ENCODE measurements at places on chromosomes 5 and 9.

GRCh38 chr9:92055624-92056023 lies 59.6 kb downstream of the SPTLC1 start:
- no peak for ATAC-seq

GRCh38 chr5:675871-676698 lies 17.1 kb downstream of the TPPP start:
- no peak for ATAC-seq

GRCh38 chr5:97071101-97071500 lies 71.3 kb downstream of the LIX1 start:
- ATAC-seq: peak; percentile 47

- no peak for ATAC-seq
These were observed 272.2 kb downstream of the PRELID2 start for GRCh38 chr5:145562931-145563330.

DNA sequence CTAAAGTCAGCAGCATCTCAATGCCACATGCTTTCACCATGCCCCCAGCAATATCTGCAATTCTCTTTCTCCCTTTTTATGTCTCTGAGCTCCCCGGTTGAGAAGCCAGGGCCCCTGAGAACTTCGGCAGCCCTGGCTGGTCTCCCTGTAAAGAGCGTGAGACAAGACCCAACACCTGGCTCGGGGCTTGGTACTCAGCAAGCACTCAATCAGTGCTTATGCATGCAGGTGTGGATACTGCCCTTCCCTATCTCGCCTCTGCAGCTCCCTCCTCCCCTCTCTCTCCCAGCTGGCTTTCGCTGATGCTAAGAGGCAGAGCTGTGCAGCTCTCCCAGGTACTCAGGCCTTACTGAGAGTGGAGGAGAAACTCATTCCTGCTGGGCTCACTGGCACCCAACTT lies 41.7 kb upstream of the AKNA start:
- ATAC-seq: no peak

- no peak for ATAC-seq
These were observed 2.5 kb upstream of the NDFIP1 start for GRCh38 chr5:142106061-142106460.

DNA sequence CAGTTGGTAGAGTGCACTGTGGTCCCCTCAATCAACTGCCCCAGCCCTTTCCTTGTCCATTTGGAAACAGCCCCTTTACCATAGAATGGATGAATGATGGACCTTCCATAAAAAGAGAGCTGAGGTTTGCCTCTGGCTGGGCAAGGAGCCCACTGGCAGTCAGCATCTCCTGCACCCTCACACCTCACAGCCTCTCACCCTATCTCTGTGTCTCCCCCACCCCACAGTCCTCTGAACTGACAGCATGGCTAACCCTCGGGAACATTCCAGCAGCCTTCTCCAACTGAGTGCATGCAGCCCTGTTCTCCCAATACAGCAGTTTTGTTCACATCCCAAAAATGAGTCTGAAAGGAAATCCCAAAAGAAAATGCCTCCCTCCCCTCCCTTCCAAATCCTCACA lies 51.7 kb downstream of the RETREG1 start:
- no peak for ATAC-seq

- no peak for ATAC-seq
These were observed 63.9 kb downstream of the ERAP1 start for GRCh38 chr5:96743805-96744204.

GRCh38 chr9:70256123-70256551 lies 2.6 kb upstream of the SMC5 start:
- ATAC-seq: peak; percentile 53

- no peak for ATAC-seq
These were observed 1844.3 kb downstream of the MAT2B start for GRCh38 chr5:165349735-165350134.

- no peak for ATAC-seq
These were observed 188.1 kb upstream of the IL12B start for GRCh38 chr5:159518371-159518770.

DNA sequence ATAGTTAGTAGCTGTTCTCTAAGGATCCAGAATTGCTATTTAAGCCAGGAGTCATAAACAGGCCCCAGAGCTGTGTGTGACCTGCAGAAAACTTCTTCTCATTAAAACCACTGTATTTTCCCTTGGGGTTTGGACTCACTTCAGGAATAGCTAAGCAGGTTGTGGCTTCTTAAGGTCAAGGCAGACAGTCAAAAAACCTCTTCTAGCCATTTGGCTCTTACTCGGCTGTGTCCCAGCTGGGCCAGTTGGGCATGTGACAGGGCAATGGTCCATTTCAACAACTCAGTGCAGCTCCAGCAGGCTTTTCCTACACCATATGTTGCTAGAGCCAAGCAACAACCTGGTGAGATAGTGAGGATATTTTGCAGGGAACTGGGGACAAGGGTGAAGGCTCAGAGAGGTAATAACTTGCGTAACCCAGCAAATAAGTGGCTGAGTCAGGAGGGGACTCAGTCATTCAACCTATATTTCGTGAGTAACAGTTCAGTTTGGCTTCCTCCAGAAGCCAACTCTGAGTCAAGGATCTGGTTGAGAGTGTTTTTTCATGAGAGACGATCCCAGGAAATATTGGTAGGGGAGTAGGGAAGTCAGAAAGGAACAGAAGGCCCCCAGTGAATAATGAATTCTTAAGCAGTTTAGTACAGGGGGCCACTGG lies 115.4 kb upstream of the PPP2R2B start:
- ATAC-seq: no peak

DNA sequence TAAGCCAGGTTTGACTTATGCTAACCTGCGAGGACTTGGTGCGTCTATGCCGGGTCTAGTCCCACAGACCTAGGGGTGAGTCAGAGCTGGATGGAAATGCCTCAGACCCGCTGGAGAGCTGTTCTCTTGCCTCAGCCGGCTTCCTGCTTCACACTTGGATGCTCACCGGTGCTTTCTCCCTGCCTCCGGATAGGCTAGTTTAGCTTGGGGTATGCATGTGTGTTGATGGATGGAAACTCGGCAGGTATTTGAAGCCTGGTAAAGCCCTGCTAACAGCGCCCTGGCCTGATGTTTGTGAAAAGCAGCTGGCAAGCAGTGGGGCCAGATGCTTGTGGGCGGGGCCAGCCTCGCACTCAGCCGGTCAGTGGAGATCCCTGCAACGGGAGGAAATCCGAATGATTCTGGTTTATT lies 29.3 kb downstream of the PRRC2B start:
- ATAC-seq: peak; percentile 92

- ATAC-seq: no peak
These were observed 2.6 kb upstream of the FOXB2 start for GRCh38 chr9:77016526-77017504.

GRCh38 chr5:37576552-37576951 lies 197.4 kb downstream of the WDR70 start:
- no peak for ATAC-seq

GRCh38 chr5:134462761-134463160 lies 51.1 kb upstream of the CDKN2AIPNL start:
- ATAC-seq: no peak

DNA sequence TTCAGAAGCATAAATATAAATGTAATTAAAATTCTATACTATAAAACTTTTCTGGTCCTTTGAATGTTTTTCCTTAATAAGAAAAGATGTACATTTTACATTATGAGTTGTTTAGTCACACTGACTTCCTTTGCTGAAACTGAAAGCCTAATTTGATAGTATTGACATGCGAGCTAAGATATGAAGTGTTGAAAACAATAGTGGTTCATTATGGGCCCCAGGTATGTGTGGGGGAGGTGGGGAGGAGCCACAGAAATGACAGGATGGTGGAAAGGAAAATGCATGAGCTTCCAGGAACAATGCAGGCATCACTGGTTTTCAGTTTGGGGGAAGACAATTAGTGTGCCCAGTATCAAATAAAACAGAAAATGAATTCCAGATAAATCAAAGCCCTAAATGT lies 35.4 kb upstream of the RLN1 start:
- no peak for ATAC-seq

DNA sequence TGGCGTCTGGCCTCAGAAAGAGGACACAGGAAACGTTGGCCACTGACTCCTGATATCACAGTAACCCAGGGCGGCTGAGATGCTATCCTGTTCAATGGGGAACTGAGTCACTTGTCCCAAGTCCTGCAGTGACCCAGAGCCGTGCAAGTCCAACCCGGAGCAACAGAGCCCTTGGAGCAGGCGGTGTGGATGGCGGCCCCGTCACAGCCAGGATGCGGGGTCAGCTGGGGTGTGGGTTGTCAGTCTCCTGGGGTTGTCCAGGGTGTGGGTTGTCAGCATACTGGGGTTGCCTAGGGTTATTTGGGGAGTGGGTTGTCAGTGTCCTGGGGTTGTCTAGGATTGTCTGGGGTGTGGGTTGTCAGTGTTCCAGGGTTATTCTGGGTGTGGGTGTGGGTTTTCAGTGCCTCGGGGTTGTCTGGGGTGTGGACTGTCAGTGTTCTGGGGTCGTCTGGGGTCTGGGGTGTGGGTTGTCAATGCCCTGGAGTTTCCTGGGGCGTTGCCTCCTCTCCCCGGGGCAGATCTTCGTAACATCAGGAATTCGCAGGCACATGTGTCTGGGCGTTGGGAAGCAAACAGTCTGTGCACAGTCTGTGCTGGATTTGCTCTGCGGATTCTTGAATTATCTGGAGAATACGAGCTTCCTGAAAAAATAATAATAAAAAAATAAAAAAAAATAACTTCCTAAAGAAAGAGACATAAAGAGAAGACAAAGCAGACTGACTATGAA lies 257.5 kb downstream of the PARP8 start:
- ATAC-seq: no peak

GRCh38 chr9:136268318-136268717 lies 22.7 kb upstream of the QSOX2 start:
- peak; percentile 16 for ATAC-seq

GRCh38 chr9:80839821-80840675 lies 849.3 kb downstream of the TLE1 start:
- no peak for ATAC-seq

- ATAC-seq: no peak
These were observed 59.3 kb upstream of the MYO10 start for GRCh38 chr5:16995372-16995771.

GRCh38 chr9:35026671-35027070 lies 37.1 kb downstream of the DNAJB5 start:
- peak; percentile 28 for ATAC-seq

DNA sequence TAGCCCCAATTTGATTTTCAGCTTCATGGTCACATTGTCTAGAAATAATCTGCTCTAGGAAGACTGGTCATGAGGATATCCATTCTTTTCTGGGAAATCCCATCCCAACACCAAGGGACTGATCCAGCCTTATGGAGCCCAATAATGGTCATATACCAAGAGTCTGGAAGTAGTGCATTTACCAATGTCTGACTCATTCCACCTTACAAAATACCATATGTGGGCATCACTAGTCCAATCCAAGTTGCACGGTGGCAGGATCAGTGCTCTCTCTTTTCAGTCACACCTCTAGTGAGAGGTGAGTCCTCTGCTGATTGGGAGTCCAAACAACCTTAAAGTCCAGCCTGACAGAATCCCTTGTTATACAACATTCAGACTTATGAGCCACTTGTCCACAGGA lies 73.7 kb downstream of the FEM1C start:
- no peak for ATAC-seq

- no peak for ATAC-seq
These were observed 184.5 kb upstream of the PAPPA start for GRCh38 chr9:115969096-115969495.

- no peak for ATAC-seq
These were observed 131.6 kb downstream of the PJA2 start for GRCh38 chr5:109278141-109278540.

DNA sequence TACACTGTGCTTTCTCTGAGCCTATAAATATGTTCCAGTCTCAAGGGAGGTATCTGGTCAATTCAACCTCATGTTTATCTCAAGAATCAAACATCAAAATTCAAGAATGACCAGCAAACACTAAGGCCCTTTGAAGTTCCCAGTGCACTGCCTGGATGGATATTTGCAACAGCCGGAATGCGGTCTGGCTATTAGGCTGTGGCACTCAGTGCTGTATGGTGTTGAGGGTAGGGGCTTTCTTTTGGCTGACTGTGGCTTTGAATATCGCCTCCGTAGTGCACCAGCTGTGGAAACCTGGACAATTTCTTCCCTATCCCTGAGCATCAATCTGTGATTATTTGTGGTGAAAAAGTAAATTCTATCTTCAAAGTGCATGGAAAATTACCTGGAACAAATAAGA lies 220.4 kb downstream of the BRINP1 start:
- no peak for ATAC-seq

- peak; percentile 98 for ATAC-seq
These were observed 175.1 kb downstream of the HCN1 start for GRCh38 chr5:45521067-45521466.

- ATAC-seq: no peak
These were observed 12.8 kb upstream of the PDZD2 start for GRCh38 chr5:31626156-31626555.

DNA sequence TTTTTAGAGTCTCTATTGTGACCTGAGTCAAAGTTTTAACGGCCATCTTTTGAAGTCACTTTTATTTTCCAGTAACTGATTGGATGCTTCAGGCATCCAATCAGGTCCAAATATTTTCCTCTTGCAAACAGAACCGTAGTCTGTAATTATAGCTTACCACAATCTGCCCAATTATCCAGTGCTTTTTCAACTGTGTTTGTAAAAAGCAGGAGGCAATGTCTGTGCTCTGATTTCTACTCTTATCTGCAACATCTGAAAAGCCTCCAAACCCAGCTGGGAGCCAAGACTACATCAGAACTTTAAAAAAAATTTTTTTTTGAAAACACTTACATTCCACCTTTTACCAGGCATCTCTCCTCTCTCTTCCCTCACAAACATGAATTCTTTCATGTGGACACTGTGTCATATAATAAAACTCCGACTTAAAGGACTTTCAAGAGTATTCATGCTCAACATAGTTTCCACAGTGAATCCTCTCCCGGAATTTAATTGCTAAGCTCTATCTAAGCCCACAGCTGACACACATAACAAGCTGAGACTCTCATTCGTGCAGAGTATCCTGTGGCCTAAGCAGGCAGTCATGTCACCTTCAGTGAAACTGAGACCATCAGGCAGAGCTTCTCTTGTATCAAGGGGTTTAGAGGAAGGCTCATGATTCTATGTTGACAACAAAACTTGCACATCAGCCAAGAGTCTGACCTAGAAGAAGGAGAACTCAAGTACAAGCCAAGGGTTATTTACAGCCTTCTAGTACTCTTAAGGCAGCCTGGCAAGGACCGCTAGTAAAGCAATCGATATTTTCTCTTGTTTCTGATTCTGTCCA lies 272.7 kb downstream of the TLE1 start:
- ATAC-seq: no peak

GRCh38 chr5:149433524-149434131 lies 54.5 kb upstream of the IL17B start:
- ATAC-seq: peak; percentile 19

Measured in SK-N-SH treated with all-trans-retinoic acid at 6 μM for 48 hours (cell line).